Stromal cell of bone marrow (primary cell): ENCODE measurements at places on chromosomes 5 and 9.
A peak's percentile ranks its signal among the peaks of the same experiment; 100 is the strongest.

GRCh38 chr9:74630228-74630627, 133.1 kb downstream of the RORB start:
- no peak for DNase-seq

DNA sequence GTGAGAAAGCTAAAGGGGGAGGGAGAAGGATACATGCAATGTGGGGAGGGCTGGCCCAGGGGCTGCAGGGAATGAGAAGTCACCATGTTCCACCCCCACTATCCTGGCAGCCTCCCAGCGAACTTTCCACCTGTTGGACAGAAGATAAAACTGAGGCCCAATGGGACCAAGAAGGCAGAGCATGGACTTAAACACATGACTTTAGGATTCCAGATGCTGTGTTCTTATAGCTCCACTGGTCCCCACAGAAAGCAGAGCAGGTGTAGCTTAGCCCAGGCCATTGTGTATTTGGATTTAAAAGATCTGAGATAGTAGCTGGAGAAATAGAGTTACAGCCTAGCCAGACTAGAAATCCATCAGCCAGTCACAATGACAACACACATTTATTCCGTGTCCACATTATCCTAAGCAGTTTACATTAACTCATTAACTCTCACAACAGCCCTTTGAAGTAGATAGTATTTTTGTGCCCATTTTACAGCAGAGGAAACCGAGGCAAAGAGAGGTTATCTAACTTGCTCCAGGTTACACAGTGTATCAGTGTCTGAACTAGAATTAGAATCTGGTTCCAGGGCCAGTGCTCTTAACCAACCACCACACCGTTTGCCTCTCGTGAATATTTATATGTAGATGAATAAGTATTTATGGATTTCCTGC, 121.0 kb downstream of the RGS3 start:
- DNase-seq = no peak

GRCh38 chr5:78803353-78803752, 154.8 kb upstream of the LHFPL2 start:
- peak; percentile 81 for DNase-seq

DNA sequence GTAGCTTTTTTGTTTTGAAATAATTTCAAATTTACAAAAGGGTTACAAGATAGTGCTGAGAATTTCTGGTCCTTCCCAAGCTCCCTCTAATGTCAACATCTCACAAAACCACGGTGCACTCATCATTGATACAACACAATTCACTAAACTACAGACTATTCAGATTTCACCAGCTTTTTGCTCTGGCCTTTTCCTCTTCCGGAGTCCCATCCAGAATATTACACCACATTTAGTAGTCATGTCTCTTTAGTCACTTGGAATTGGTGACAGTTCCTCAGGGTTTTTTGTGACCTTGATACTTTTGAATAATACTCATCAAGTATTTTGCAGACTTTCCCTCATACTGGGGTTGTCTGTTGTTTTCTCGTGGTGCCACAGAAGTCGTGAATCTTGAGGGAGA, 484.0 kb downstream of the GADD45G start:
- DNase-seq = no peak

- no peak for DNase-seq
Measured at GRCh38 chr5:75856056-75856455, 138.8 kb upstream of the POC5 start.

DNA sequence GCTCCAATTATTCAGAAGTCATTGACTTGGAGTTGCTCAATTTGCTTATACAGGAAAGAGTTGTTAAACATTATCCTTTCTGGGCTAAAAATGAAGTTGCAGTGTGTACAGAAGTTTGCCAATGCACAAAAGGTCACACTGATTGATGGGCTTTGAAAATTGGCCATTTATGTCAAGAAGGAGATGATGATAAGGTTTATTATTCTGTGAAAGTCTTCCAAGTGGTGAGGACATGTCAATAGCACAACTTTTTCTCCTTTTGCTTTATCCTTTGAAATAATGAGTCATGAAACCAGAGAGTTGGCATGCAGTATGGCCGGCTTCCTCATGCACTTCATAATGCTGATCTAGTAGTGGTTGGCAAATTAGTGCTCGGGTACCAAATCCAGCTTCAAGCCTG, 848.5 kb upstream of the WWC1 start:
- DNase-seq = peak; percentile 42

- peak; percentile 17 for DNase-seq
Measured at GRCh38 chr5:62386824-62387223, 16.9 kb downstream of the DIMT1 start.

DNA sequence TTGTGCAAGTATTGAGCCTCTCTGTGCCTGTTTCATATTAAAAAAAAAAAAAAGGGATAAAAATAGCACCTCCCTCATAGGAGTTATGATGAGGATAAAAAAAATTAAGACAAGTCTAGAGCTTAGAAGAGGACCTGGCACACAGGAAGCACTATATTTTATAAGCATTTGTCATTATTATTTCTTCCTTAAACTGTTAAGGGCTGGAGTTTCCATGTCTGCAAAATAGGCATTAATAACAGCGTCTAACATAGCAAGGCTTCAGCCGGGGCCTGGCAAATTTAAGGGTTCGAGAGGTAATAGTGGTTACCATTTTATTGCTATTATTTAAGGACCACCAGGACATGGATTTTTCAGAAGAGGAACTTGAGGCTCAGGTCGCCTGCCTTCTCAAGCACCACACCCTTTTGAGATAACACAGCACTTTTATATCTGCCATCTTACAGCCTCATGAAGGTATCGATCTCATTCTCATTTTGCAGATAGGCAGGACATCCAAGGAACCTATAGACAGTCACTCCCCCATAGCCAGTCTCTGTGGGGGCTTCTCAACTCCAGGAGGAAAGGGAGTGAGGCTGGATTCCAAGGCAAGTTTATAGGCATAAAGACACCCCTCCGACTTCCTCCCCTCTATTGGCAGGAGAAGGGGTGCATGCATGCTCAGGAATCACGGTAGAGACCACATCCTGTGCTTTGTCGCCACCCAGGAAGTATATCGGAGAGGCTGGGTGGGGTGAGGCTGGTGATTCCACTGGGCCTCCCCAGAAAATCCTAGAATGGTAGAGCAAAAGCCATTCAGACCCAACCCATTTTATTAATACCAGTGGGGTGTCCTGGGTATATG, 2.4 kb downstream of the ANXA6 start:
- no peak for DNase-seq

- no peak for DNase-seq
Measured at GRCh38 chr9:15182730-15183129, 124.3 kb downstream of the TTC39B start.

DNA sequence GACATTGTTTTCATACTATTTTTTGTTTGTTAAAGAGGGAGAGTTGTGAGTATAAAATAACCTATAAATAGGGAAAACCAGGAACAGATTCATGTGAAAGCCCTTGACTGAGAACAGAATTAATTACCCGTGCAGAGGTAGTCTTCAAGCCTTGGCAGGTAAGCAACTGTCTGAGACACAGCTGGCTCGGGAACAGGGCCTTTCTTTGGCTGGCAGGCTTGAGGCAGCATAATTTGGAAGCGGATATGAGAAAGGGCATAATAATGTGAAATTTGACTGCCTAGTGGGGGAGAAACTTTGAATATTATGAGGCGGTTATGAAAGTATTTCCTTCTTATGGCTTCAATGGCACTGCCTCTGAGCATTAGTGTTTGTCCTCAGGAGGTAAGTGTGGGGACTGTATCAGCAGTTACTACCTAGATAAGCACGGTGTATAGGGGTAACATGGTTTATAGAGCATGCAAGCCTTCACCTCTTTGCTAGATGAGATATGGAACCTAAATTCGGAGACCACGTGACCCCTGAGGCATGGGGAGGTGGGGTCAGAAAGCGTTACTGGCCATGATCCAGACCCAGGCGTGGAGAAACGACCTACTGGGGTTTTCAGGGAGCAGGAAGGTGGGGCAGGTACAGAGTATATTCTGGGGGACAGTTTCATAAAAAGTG, 210.2 kb upstream of the GAS1 start:
- DNase-seq = no peak
